ENCODE measurements at places on chromosomes 3 and 15.

DNA sequence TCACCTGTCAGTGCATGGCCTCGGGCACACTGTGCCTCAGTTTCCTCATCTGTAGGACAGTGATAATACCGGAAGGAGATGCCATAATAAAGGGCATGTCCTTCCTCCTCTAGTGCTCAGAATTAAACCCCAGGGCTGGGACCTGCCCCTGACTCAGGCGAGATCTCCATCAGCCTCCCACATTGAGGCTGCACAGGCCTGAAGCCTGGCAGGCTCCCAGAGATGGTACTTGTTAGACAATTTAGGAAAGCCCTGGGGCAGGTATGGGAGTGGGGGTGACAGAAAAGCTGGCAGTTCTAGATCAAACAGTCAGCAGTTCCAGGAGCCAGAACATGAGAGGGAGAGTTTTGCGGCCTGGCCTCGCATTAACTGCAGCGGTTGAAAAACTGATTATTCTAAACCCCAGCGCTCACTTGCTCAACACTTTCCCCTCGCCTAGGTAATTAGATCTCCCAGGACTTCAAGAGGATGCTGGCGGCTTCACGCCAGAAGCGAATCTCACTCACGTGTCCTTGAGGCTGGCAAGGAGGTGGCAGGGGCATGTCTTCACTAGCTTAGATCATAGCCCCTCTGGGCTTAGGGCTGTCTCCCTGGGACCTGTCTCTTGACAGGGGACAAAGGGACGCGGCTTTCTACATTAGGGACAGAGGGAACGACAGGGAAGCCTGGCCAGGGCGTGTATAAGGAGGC is 73.1 kb downstream of the ATP2B2 start:
- DNase-seq, result no peak

DNA sequence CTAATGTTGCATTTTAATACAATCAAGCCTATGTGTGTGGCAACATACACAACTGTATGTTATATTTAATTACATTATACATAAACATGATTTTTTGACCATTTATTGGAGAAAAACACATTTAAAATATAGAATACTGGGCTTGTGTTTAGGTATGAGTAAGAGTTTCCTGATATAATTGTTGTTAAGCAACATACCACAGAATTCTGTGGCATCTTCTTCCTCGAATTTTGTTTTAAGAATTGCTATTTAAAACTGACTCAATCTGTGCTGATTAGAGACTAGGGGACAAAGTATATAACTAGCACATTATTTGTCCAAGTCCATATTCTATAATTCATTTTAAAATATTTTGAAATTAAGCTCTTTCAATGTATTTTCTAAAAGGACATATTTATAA is 376.8 kb upstream of the THBS1 start:
- DNase-seq, result no peak

DNA sequence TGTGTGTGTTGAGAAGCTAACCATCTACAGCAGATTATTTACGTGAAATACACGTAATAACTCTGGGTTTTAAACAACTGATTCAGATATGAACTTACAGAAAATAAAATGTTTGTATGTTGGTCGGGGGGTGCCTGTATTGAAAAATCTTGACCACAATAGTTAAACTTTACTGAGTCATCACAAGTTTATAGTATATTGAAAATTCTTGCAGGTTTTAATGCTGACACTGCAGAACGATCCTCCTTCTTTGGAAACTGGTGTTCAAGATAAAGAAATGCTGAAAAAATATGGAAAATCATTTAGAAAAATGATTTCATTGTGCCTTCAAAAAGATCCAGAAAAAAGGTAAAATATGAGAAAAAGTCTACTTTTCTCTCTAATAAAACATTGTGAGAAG is 41.3 kb upstream of the SLC22A13 start:
- no peak for DNase-seq

DNA sequence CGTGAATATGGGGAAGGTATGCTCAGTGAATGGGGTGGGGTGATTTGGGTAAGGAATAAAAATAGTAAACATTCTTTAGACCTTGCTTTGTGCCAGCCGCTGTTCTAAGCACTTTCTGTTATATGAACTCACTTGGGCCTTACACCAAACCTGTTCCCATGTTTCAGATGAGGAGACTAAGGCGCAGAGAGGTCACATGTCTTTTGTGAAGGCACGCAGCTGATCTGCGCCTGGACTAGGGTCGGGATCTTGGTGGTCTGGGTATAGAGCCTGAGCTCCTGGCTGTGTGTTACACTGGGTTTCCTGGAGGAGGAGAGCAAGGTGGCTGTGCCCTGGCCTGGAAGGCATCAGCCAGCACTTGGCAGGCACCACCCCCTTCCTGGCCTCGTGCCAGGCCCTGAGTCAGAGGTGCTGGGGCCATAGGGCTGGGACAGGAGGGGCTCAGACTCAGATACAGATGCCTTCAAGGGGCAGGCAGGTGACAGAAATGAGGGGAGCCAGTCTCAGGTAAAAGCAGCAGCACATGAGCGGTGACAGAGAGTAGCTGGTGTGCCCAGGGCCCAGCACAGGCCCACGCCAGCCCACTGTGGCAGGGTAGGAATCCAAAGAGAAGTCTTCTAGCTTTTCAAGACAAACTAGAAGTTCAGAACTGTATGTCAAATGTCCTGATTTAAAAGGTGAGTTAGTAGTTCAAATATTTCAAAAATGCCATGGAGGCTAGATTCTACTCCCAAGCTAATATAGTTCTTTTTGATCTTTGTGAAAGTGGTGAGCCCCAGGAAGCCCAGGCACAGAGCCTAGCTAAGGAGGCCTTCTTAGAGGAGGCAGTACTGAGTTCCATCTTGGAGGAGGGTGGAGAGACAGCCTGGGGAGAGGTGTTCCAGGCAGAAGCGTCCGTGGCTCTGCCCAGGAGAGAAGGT is 83.1 kb downstream of the DNAJB8 start:
- no peak for DNase-seq

DNA sequence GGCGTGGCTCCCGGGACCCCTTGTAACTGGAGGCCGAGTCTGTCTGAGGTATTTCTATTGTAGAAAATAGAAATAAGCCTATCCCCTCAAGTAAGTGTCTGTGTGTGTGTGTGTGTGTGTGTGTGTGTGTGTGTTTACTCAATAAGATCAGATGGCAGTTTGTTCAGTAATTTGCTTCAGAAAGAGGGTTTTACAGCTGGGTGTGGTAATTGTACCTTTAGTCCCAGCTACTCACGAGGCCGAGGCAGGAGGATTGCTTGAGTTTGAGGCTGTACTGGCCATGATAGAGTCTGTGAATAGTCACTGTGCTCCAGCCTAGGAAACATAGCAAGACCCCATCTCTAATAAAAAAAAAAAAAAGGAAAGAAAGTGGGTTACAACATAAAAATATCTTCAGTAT is 8.7 kb downstream of the SPINT1 start:
- no peak for DNase-seq

DNA sequence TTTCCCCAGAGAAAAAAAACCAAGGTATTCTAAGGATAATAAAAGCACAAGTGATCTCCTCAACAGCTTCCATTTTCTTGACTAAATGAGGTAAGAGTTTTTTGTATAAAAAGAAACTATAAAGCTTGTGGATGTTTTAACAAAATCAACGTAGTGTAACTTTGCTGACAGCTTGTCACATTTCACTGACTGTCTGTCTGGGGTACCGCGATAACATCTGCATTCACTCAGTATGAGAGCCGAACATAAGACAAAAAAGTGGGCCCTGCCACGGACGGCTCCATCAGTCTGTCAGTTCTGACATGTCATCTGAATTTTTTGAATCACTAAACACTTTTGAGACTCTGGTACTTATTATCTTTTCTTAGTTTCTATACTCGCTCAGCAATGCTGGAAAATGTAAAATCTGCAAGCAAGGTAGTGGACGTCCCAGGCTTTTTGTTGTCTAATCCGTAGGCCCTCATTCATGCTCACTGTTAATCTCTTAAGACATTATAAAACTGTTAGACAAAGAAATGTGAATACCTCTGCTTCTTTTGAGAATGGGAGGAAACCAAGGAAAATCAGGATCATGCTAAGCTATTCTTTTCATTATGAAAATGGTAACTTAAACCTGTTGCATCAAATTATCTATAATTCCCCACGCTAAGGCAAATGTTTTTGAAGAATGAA is 307.1 kb downstream of the MECOM start:
- no peak for DNase-seq

DNA sequence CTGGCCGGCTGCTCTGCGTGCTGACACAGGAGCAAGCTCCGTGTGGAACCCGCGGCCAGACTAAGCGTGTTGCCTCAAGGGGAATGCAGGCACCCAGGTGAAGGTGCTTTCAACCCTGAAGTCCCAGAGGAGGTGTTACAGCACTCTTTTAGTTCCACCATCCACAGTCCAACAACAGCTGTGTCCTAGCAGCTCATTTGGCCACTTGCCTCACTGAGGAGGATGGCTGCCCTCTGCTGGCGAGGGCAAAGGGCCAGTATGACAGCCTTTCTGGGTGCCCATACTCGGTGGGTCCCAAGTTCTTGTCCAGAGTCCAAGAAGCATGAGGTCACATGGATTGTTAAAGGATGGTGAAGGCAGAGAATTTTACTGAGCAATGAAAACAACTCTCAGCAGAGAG is 87.8 kb downstream of the C3orf85 start:
- no peak for DNase-seq

GRCh38 chr15:69472046-69472445 is 19.4 kb downstream of the RPLP1 start:
- no peak for DNase-seq

GRCh38 chr3:55159711-55160110 is 231.9 kb upstream of the LRTM1 start:
- DNase-seq, result no peak

DNA sequence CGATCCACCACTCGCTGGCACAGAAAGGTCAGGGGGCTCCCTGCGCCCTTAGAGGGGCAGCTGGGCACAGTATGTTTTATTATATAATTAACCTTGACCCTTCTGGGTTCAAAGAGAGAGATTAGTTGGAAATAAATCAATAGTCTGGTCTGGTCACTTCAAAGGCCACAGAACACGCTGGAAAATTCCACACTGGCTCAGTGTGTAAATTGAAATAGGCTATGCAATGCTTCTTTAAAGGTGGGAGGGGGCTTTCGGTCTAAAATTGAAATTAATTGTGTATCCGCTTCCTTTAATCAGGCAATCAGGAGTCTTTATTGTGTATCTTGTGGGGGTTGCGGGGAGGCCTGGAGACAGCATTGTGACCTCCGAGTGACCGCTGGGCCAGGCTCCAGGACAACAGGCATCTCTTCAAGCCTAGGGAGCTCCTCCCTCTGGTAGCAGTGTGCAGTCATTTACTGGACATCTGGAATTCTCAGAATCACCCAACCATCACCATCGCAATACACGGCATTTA is 8.0 kb downstream of the RNU5B-1 start:
- DNase-seq, result no peak

DNA sequence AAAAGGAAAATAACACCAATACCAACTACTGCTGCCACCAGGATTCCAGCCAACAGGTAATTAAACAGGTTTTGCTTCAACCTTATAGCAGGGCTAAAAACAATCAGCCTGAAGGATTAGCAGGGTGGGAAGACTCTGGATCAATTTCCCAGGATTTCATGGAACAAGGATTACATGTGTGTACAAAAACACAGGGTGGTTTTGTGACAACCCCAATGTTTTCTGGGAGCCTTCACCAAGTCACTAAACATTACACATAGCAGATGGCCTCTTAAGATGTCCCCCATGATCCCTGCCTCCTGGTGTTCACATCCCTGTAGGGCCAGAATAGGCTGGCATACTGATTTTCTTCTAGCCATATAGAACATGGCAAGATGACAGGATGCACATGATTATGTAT is 42.8 kb upstream of the ARHGEF3 start:
- no peak for DNase-seq

- DNase-seq, result no peak
Observed at GRCh38 chr15:25728816-25729215, 134.3 kb downstream of the ATP10A start.

DNA sequence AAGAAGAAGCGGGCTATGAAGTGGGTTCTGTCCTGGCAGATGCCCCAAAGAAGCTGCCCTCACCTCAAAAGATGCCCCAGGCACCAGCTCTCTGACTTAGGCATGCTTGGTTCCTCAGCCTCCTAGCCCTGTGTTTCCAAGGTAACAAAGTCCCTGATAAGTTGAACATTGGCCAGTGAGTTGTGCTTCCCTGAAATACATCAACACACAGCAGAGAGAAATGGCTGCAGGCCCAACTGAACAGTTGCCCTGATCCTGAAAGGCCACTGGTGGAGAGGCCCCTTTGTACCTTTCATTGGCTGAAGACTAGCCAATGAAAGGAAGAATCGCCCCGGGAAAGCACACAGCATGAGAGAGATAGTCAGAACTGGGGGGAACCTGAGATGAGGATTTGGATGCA is 169.9 kb upstream of the CTNNB1 start:
- DNase-seq, result no peak

DNA sequence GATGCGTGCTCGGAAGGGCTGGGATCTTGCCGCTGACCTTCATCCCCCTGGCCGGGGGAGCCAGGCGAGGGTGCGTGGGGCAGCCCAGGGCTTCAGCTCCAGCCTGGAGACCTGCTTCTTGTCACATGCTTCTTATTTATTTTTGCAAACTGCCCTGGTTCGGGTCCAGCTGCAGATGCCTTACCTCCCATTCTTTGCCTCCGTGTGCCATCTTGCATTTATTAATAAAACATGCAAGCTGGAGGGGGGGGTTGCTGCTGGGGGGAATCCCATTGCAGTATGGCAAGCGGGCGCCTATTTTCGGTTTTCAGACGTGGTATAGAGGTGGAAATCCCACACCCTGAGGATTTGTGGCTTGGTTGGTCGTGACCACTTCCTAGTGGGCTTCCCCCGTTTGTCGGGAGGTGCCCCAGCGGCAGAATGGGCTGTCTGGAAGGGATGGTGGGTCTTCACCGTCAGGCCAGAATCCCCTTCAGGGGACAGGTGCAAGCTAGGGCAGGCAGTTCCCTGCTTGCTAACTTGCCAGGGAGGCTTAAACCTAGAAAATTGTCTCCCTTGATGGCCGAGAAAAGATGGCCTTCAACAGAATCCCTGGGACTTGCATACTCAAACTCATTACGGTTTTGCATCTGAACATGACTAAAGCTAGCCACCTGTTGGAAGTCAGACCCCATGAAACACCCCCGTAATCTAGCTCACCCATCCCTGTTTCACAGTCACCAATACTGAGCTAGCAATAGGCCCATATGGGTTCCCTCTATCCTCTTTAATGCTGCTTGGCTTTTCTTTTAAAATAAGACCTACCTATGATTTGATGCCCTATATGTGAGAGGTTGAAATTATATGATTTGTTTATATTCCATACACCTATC is 569 bp downstream of the TMEM266 start:
- no peak for DNase-seq

DNA sequence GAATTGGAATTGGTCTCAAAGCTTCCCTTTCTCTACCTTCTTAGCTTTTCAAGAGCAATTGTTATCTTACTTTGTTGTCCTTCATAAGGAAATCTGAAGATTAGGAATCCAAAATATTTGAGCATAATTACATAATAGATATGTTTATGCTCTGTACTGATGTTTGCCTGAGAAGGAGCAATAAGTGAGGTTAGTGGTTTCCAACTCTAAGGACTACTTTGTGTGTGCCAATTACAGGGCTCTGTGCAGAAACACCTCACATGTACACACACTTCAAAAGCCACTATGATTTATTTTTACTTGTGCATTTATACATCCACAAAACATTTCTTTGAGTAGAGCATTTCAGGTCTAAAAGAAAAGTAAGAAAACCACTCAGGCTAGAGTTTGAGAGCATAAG is 49.9 kb downstream of the MME start:
- no peak for DNase-seq

GRCh38 chr15:77023576-77024272 is 28.8 kb downstream of the PSTPIP1 start:
- no peak for DNase-seq
